ENCODE measurements at places on chromosomes 6 and 20.

DNA sequence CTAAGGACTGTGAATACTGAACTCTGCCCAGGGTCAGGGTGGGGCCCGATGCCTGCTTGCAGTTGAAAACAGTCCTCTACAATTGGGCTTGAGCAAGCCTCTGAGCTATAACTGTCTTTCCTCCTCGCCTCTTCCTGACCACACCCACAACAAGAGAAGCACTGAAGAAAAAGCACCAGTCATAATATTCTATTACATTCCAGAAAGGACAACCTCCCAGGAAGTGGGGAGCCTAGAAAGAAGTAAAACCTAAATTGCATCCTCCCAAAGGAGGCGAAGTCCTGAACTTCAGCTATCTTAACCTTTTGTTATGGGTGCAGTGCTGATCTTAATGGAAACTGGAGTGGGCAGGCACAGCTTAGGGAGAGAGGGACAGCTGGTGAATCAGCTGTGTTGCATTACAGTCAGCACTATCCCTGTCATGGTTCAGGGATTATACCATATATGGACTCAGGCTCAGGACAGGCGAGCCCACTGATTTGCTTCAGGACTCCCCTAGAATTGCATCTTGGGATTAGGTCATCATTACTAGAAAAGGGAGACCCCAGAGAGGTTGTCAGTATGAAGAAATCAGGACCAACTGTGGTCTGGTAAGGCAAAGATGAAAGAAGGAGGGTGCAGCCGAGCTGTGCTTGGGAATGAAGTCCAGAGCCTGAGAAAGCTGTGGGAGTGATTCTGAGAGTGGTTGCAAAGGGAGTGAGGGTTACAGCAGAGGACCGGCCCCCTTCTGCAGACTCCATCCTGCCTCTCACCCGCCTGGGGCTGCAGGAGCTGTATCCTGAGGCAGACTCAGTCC is 18.3 kb upstream of the TRAM2 start:
- no peak for DNase-seq

DNA sequence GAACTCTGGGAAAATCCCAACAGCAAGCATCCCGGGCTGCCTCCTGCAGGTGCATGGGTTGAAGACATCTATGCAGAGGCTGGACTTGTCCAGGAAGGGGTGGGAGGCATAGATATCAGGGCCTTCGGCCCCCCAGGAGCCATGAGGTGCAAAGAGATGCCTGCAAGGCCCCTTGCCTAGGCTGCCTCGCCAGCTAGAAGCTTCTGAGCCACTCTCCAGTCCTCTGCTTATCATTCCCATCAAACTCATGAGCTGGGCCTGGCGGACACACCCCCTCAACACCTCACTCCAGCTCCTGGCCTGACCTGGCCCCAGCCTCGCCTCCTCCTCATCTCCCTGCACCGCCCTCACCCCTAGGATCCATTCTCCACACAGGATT is 152.4 kb upstream of the PTPN1 start:
- DNase-seq = no peak

DNA sequence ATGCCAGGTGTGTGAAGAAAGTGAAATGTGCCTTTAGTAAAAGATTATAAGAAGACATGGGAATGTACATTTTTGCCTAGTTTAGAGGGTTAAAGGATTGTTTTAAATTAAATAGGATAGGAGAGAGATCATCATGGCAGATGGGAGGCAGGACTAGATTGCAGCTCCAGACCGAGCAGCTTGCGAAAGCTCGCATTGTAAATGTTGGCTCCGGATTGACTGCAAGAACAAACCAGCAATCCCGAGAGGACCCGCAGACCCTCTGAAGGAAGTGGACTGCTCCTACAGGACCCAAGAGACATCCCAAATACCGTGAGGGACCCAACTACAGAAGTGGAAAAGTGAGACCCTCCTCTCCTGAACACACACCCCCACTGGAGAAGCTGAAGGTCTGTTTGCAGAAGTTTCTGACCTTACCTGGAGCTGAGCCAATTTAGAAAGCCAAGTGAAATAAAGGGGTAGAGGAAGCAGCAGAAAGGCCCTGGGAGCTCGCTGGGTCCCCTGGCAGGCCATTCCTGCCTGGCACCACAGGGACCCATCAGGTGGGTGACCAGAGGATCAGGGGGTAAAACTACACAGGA is 30.0 kb upstream of the TPD52L1 start:
- DNase-seq = no peak

DNA sequence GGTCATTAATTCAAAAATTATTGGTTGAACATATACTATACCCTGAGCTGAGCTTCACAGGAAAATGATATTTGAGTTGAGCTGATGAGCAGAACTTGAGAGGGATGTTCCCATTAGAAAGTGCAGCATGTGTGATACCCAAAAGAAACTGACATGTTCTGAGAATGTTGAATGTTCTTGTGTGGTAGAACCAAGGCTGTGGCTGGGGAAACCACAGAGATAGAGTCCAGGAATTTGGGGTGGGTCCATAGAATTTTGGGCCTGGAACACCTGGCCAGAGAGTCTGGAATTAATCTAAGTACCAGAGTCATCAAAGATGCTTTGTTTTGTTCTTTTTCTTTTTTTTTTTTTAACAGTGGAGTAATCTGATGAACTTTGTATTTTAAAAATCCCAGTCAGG is 88.7 kb downstream of the TBX18 start:
- no peak for DNase-seq

DNA sequence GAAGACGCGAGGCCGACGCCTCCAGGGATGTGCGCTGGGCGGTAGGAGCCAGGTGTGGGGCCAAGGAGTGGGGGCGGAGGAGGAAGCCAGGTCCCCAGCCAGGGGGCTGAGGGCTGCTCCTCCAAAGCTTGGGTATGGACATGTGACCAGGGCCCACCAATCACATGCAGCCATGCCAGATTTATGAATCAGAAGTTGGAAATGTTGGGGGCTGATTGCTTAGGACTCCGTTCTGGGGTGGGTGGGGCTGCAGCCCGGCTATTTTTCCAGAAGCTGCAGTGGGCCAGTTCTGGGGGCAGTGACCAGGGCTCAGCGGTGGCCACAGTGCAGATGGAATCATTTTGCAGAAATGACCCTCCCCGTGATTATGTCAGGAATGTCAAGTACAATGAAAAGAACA is 96.0 kb downstream of the CEBPB start:
- DNase-seq = no peak

- DNase-seq = no peak
These were observed 312.6 kb downstream of the CDH4 start for GRCh38 chr20:61564628-61565027.

DNA sequence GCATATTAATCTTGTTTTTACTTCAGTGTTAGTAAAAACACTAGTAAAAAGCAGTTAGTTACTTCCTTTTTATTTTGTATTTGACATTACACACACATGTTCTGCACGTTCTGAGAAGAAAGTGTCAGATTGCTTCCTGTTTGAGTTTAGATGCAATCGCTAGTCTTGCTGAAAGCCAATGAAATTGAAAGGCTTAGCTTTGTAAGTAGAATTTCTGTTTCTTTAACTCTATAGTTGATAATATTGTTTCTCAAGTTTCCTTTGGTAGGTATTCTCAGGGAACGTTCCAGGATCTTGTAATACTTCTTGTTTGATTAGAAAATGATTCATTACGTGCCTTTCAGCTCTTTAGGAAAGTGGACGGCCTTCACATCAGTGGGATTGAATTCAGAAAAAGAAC is 55.0 kb downstream of the CDKAL1 start:
- no peak for DNase-seq

GRCh38 chr6:6700407-6701270 is 112.1 kb downstream of the LY86 start:
- DNase-seq = no peak

DNA sequence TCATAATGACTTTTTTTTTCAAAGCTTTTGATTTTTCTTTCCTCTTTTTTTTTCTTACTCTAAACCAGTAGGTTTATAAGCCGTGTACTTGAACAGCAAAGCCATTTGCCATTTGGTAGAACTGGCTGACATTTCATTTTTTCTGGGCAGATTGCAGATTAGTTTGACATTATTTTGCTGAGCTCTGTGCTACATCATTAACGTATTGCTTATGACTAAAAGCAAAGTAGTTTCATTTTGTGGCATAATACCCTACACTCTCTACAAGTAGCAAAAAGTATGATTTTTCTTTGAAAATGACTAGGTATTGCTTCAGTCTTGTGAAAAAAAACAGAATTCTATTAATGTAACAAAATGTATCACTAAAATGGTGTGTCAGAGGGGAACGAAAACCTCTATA is 141.3 kb downstream of the GRIK2 start:
- DNase-seq = no peak

DNA sequence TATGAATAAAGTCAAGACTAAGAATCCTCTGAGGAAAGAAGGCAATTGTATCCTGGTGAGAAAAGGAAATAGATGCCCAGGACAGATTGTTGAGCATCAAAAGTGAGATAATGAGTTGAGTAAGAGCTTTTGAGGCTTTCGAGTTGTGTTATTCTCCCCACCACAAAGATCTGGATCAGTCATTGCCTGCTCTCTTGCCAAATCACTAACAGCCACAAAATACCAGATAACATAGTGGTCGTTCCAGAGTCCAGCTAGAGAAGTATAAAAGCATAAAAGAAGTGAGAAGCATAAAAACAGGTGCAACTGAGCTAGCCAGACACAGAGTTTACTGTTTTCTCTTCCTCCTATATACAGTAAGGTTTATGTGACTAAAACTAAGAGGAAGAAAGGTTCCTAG is 4.9 kb downstream of the SPINT4 start:
- no peak for DNase-seq

GRCh38 chr20:61725145-61725544 is 340.5 kb downstream of the TAF4 start:
- no peak for DNase-seq

DNA sequence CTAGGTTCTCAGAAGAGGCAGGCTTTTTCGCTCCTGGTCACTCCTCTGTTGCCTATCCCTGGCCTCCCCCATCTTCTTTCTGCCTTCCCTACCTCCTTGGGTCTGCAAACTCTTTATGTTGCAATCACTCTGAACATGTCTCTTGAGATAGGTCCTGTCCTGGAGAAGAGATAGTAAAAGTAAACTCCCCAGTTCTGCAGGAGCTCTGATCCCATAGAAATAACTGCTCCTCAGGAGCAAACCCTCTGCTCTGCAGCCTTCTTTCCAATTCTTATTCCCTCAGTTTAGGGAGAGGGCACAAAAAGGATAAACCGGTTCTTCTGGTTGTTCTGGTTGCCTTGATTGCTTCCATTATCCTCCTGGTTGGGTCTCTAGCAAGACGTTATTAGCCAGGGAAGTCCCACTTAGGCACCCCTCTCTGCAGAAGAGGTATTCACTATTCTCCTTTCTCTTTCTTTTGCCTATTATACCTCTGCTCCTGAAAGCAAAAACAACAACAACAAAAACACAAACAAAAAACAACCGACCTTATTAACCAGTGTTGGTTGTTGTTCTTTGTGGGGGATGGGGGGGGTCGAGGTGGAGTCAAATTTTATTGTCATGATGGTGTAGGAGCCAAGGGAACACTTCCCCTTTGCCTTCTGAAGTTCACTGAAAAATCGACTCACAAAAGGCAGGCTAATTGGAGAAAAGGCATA is 973 bp downstream of the TRIM38 start:
- DNase-seq = no peak

- no peak for DNase-seq
These were observed 48.9 kb upstream of the ENPP5 start for GRCh38 chr6:46219661-46220060.

DNA sequence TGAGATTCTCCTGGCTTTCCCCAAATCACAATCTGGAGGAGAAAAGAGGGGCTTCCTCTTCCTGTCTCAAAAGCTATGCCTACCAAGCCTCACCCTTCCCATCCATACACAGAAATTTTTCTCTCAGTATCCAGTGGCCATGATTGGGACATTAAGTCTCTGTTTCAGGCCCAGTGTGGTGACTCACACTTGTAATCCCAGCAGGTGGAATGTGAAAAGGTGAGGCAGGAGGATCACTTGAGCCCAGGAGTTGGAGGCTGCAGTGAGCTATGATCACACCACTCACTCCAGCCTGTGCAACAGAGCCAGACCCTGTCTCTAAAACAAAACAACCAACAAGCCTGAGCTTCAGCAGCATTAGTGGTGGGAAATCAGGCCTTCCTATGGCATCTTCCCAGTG is 210.0 kb downstream of the OGFRL1 start:
- no peak for DNase-seq

- no peak for DNase-seq
These were observed 197.3 kb downstream of the NRN1 start for GRCh38 chr6:5809450-5809849.

GRCh38 chr6:5138995-5139827 is 54.1 kb downstream of the PPP1R3G start:
- DNase-seq = no peak

GRCh38 chr20:51452734-51453365 is 89.7 kb downstream of the NFATC2 start:
- no peak for DNase-seq

DNA sequence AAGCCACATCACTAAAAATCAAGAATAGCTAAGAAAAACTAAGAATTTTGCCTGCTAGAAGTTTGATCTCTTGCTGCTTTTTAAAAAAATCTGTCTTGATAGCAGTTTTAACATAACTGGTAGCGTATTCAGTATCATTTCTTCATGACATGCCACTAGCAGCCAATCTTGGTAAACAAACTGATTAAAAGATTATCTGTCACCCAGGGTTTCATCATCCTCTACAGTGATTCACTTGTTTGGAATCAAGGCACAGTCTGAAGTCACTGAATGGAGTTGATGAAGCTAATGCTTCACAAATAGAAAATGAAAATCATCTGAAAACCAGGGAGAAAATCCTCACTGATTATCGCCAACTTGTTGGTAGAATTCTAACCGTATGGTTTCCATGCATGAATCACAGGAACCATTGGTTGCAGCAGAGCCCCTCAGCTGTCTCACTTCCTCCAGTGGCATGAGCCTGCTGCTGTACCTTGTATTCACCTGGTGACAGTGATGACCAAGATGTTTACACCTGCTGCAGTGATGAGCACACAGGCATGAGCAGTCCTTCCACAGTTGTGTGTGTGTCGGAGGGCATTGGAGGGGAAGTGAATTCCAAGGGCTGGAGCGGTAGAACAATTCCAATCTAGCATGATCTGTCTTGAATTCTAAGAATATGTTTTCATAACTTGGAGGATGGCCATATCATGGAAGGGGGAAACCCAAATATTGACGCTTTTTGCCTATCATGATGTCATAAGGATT is 275.0 kb downstream of the KHDC1L start:
- DNase-seq = no peak

DNA sequence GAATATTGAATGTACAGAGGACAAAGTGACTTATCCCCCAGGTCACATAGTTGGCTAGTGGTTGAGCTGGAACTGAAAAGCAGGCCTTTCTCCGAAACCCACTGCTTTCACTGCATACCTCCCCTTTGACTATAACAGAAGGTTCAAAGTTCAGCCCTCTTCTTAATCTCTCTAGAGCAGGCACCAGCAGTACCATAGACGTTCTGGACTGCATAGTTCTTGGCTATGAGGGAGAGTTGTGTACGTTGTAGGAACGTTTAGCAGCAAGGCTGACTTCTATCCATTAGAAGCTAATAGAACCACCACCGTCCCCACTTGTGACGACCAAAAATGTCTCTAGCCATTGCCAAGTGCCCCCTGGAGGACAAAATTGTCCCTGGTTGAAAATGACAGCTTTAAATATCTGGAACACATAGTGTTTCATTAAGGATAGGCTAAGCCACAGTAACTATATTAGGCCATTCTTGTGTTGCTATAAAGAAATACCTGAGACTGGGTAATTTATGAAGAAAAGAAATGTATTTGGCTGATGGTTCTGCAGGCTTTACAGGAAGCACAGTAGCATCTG is 123.8 kb upstream of the MTHFD1L start:
- DNase-seq = no peak

Data from CD4-positive, alpha-beta memory T cell (primary cell).